ENCODE measurements at places on chromosomes 16 and 17.

- DNase-seq = no peak
These were observed 8.2 kb downstream of the RHBDF2 start for GRCh38 chr17:76492989-76493501.

- no peak for DNase-seq
These were observed 74.2 kb downstream of the PLXDC1 start for GRCh38 chr17:39077252-39077651.

DNA sequence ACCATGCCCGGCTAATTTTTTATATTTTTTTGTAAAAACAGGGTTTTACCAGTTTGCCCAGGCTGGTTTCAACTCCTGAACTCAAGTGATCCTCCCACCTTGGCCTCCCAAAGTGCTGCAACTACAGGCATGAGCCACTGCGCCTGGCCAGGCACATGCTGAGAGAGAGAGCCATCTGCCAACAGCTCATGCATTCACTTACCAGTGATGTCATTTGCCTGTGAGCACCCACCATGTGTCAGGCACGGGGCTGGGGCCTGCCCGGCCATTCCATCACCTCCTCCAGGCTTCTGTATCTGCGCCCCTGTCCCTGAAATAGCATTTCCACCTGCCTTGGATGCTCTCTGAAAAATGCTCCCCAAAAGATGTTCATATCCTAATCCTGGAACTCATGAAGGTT lies 43.6 kb upstream of the PEMT start:
- DNase-seq = no peak

DNA sequence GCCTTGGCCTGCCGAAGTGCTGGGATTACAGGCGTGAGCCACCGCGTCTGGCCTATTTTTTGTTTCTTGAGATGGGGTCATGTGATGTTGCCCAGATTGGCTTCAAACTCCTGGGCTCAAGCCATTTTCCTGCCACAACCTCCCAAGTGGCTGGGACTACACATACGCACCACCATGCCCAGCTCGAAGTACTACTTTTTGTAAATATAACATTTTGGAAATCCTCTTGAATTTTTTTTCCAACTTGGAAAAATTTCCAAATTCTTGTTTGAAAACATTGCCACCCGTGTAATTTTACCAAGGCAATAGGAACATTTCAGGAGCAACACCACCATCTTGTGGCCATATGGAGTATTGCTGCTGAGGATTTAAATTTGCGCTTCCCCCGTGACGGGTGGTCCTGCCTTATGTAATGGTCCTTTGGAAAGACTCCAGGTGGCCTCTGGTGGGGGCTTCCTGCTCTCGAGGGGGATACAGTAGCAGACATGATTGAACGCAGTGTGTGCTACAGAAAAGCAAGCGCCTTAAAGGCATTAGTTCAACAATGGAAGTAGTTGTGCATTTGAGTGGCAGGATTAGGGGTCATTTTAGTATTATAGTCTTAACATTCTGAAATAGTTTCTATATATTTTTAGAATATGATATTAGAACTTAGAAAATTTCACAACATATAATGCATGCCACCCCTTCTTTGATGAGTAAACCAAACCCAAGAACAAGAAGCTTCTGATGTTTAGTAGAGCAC lies 8.0 kb downstream of the FLYWCH1 start:
- DNase-seq = peak; percentile 58

GRCh38 chr16:8708536-8708935 lies 34.1 kb downstream of the ABAT start:
- DNase-seq = no peak

GRCh38 chr17:82278786-82279391 lies 5.4 kb upstream of the CSNK1D start:
- DNase-seq = no peak

DNA sequence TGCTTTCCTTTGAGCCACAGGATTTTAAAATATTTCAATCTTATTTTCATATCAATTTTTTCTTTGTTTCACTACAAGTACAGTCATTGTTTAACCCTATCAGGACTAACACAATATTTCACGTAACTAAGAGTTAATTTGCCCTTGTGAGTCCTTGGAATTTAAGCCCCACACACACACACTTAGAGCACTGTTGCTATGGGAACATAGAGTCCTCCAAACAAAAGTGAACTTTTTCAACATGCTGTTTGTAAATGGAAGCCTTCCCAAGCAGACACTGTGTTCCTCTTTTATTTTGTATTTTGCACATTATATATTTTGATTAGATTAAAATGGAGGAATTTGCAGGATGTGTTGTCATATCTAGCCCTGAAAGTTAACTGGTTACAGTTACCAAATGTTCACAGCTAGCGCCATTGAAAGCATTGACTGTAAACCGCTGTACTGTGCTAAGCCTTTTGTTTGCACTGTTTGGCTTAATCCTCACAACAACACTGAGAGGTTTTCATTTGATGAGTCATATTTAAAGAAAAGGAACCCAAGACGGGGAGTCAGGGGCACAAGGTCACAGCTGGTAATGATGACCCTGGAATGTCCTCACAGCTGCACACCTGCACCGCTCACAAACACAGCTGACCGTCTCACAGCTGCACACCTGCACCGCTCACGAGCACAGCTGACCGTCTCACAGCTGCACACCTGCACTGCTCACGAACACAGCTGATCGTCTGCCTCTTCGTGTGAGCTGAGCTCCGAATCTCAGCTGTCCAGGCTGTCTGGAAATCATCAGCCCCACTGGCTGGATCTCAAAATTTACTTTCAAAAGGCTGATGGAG lies 6.3 kb downstream of the HSBP1 start:
- DNase-seq = no peak

- no peak for DNase-seq
These were observed 3.1 kb upstream of the BAIAP3 start for GRCh38 chr16:1330260-1330914.

GRCh38 chr16:81578636-81579413 lies 134.2 kb downstream of the CMIP start:
- no peak for DNase-seq

DNA sequence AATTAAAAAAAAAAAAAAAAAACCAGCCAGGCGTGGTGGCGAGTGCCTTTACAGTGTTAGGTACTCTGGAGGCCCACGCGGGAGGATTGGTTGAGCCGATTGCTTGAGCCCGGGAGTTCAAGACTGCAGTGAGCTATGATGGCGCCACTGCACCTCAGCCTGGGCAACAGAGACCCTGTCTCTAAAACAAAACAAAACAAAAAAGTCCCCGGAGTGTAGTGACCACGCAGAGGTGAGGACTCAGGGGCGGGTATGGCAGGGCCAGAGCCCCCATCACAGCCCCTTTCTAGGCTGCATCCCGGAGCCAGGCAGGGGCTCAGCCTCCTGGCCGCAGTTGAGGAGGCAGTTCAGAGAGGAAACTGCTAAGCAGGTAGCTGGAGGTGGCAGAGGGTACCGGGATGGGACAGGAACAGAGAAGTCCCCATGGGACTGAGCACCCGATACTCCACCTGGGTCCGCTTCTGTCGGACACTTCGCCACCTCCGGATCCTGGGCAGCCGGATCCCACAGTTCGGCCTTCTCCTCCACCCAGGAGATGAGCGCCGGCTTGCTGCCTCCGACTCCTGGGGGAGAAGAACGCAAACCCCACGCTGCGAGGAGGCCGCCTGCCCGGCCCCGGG lies 800 bp downstream of the ZNF747 start:
- DNase-seq = no peak

DNA sequence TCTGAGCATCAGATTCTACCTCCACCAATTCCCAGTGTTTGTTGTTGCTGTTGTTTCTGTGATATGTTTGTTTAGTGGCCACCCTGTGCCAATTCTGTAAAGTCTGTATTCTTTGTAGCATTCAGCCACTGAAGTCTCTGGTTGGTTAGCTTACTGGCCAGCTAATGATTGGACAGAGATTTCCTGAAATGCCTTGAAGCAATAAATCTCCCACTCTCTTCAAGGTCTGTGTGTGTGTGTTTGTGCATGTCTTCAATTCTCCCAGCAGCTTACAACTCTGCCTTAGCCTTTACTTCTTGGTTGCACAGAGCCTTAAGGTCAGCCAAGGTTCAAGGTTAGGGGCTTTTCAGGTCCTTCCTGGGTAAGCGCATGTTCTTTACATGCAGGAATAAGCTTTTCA lies 38.2 kb downstream of the PRPSAP2 start:
- DNase-seq = no peak

DNA sequence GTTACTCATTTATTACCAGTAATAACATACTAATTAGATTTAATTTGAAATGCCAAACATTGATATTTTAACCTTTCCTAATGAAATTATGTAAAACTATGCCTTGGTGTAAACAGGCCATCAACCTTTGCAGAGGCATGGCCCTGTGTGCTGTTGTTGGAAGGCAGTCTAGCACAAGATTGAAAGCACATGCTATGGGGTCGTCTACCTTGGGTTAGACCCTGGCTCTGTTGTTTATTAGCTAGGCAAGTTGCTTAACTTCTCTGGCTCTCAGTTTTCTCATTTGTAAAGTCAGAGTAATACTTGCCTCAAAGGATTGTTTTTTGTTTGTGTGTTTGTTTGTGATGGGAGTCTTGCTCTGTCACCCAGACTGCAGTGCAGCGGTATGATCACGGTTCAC lies 9.4 kb upstream of the CDR2 start:
- no peak for DNase-seq

DNA sequence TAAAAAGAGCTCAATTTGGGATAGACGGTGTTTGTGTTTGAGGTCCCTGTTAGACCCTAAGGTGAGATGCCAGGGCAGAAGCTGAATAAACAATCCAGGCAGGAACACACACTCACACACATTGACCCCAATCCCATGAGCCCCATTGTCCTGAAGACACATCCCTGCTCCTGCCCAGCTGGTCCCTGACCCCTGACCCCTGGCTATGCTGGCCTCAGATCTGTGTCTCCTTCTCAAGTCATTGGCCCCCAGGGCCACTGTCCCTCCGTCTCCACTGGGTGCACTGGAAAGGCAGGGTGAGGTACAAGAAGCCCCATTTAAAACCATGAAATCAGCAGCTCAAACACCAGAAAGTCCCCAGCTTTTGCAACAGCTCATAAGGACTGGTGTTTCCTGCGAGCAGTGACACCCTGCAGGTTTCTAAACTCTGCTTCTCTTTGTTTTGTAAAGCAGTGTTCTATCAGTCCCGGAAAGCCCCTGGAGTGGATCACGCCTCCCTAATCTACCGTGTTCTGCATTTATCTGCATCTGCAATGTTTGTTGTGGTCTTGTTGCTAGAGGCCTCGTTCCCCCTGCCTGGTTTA lies 18.0 kb upstream of the ASGR2 start:
- no peak for DNase-seq

DNA sequence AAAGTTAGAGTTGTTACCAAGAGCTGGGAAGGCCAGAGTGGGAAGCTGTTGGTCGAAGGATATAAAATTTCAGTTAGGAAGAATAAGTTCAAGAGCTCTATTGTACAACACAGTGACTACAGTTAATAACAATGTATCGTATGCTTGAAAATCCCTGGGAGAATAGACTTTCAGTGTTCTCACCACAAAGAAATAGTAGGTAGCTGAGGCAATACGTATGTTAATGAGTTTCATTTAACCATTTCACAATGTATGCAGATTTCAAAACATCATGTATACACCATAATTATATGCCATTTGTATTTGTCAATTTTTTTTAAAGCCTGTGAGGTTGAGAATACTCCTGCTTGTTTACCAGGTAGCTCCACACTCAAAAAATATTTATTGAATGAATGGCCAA lies 41.5 kb upstream of the MYOCD start:
- DNase-seq = no peak

- DNase-seq = no peak
These were observed 54.7 kb downstream of the CBFA2T3 start for GRCh38 chr16:88922114-88922825.

DNA sequence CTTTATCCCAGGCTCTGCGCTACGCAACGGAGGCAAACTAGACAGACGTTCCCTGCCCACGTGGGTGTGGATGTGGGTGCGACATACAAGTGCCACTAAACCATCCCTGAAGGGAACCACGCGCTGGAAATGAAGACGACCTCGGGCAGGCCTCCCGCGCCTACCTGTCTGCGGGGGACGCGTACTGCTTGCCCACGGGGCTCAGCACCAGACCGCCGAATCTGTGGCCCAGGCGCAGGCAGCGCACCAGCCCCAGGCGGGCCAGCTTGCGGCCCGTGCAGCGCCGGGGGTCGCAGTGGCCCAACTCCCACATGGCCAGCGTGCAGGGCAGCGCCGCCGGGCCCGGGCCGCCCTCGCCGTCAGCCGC lies 480 bp downstream of the TSR3 start:
- DNase-seq = no peak

DNA sequence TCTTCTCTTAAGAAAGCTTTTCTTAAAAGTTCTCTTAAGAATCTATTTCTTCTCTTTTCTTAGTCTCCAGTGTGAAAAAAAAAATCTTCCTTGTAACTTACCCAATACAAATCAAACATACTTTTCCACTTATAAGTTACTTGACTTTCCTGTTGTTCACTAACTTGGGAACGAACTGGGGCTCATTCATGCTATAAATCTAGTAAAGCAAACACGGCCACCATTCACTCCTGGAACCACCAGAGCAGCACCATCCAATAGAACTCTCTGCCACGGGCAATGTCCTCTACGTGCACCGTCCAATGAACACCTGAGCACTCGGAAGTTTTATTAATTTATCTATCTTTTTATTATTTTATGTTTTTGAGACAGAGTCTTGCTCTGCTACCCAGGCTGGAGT lies 20.8 kb downstream of the SRP68 start:
- DNase-seq = no peak

DNA sequence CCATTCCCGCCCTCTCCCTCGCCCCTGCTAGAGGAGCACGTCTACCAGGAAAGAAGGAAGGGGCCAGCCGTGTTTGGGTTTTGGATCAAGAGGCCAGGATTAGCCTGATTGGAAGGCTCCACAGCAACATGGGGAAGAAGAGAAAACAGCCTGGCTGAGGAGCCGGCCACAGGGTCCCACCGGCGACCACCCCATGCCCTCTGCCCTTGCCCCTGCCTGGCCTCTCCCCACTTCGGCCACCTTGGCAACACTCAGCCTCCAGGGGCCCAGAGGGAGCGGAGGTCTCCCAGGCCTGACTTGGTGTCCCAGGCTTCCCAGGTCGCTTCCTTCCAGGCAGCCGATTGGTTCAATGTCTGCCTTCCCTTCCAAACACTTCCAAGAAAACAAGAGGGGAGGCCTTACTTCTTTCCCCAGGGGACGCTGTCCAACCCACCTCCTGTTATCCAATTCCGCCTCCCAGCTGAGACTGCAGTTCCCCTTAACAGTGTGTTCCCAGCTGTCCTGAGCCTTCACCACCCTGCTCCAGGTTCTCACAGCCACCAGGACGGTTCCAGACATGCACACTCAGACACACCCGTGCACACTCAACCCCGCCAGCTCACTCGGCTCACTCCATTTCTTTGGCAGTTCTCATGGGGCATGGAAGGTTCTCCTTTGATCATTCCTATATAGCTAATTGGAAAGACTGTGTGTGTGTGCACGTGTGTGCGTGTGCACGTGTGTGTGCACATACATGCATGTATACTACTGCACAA lies 65.4 kb downstream of the RBFOX3 start:
- DNase-seq = no peak

- DNase-seq = peak; percentile 30
These were observed 2.0 kb downstream of the ADAT1 start for GRCh38 chr16:75621170-75621477.

DNA sequence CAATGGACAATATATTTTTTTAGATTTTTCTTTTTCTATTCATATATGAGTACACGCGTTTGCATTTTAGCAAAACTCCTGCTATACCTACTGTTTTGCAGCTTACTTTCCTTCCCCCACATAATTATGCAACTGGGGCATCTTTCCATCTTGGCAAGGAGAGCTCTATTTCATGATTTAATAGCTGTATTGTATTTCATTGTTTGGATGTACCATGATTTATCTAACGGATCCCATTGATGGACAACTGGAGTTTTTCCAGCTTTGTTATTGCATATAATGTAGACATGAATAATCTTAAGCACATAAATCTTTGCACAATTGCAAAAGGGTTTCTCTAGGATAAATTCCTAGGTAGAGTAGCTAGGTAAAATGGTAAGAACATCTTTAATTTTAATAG lies 133.9 kb downstream of the PITPNC1 start:
- DNase-seq = no peak

GRCh38 chr17:29066047-29066446 lies 23.1 kb downstream of the PIPOX start:
- DNase-seq = no peak
